SJSA1 (cell line): ENCODE measurements at places on chromosomes 2 and 18. TPM values are rescaled to one million over a fixed set of nuclear protein-coding genes. Genes with fewer than 3 reads are reported as not detected.

DNA sequence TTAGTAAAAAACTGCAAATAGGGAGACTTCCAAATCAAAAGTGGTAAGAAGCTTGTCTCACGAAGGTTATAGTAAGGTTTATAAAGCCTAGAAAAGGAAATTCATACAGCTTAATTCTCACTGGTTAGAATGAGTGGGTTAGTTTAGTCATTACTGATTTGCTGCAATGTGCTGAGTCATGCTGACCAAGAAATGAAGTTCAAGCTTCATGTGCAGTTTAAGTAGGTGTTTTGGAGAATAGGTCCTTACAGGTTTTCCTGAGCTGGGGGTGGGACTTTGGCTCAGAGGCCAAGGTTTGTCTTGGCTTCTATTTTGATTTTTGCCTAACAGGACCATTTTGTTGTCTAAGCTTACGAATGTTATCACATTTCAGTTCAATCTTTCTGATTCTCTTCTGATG lies 15.1 kb downstream of the CLIP4 start:
- peak; percentile 53 for DNase-seq

Gene ADD2
- not detected in 2 replicates for total RNA-seq

- DNase-seq: no peak
These were observed 225.7 kb upstream of the FANCL start for GRCh38 chr2:58466804-58467203.

GRCh38 chr2:10566018-10566417 lies 117.9 kb upstream of the ODC1 start:
- DNase-seq: no peak

- no peak for DNase-seq
These were observed at the start of gene UCN for GRCh38 chr2:27308359-27308881. TSS of gene UCN (minus strand) at chr2:27308445. CDS start at chr2:27307895, 550 bp downstream.

GRCh38 chr2:73000808-73001570 lies 70.5 kb downstream of the SFXN5 start:
- DNase-seq: no peak

DNA sequence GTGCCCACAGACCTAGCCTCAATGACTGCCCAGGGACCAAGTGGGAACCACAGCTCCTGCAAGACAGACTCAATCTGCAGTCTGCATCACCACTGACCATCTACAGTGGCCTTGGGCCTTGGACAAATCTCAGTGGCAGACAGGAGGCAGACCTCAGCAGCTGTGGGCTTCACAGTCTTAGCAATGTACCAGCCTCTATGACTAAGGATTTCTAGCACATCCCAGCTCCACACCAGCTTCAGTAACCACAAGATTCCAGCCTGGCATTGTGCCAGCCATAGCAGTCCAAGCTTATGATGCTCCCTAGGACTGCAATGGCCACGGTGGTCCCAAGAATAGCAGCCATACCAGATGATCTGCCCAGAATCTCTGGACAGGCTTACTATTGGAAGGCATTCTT lies 19.6 kb upstream of the WDR75 start:
- DNase-seq: peak; percentile 75

DNA sequence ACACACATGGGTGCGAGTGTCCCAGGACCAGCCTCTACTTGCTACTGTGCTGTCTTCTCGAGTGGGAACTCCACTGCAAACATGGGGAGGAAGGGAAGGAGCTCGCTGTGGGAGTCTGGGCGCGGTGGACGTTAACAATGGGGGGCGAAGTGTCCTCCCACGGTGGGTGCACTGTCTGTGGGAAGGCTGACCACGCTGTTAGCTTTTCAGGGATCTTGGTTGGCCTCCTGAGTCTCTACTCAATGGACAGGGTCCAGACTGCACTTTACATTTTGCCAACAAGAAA lies 146.7 kb downstream of the MBP start:
- DNase-seq: no peak

GRCh38 chr2:130729322-130730299 lies 741 bp downstream of the GPR148 start:
- DNase-seq: no peak

DNA sequence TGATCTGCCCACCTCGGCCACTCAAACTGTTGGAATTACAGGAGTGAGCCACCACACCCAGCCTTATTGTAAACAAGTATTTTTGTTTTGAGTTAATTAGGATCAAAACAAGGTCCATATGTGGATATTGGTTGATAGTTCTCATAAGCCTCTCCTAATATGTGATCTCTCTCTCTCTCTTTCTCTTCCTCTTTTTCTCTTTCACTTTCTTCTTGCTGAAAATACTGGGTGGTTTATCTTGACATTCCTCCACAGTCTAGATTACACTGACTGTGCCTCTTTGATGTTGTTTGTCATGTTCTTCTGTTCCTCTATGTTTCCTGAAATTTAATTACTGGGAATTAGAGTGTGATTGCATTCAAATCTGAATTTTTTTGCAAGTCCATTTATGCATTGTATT lies 547.5 kb upstream of the NRXN1 start:
- no peak for DNase-seq

DNA sequence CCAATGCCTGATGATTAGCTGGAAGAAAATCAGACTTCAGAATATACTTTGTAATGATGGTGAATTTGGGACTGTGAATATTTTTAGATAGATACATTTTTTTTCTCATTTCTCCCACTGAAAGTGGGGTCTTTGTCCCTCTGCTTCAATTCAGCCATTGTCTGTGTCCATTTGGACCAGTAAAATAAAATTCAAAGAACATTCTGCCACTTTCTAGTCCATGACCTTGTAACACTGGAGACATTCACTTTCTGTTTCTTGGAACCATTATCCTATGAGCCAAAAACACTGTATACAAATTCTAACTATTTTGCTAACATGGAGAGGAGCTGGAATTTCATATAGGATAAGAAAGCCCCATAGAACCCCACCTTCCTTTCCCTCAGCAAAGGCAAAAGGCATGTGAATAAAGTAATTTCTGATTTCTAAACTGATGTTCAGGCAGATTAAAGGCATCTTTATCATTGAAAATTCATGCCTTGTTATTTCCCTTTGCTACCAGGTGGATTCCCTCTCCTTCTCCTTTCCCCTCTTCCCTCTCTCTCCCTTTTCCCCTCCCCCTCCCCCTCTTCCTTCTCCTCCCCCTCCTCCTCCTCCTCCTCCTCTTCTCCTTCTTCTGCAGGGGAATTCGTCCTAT lies 2010.4 kb upstream of the LRRTM1 start:
- no peak for DNase-seq

Gene FAM124B
- not detected in 2 replicates for total RNA-seq

DNA sequence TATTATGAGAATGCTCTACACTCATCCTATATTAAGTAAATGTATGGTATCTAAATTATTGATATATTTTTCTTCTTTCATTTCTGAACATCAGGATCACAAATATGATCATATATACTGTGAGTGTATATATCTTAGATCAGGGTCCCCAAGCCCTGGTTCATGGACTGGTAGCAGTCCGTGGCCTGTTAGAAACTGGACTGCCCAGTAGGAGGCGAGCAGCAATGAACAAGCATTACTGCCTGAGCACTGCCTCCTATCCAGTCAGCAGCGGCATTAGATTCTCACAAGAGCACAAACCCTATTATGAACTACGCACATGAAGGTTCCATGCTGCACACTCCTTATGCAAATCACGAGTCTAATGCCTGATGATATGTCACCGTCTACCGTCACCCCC lies 1247.1 kb upstream of the NXPH2 start:
- DNase-seq: no peak

DNA sequence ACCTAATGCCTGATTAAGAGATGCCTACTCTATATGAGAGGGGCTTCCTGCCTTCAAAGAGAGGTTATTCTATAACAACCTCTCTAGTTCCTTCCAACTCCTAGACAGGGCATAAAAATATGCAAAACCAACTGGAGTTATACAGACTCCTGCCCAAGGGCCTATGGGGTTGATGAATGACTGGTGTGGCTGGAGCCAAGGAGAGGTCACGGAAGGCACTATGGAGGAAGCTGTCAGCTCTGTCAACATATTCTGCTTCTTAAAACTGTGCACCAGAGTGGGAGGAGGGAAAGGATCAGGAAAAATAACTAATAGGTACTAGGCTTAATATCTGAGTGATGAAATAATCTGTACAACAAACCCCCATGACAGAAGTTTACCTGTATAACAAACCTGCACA lies 120.9 kb upstream of the CDC42EP3 start:
- no peak for DNase-seq

GRCh38 chr2:28567061-28567471 lies 71.2 kb downstream of the PLB1 start:
- DNase-seq: no peak

Gene FRZB
- 0.03 TPM in 1 of 2 replicates, not detected in the other for total RNA-seq

- no peak for DNase-seq
These were observed 127.1 kb downstream of the GALR1 start for GRCh38 chr18:77376733-77377094.

- DNase-seq: no peak
These were observed 40.6 kb downstream of the LCLAT1 start for GRCh38 chr2:30487603-30488002.

DNA sequence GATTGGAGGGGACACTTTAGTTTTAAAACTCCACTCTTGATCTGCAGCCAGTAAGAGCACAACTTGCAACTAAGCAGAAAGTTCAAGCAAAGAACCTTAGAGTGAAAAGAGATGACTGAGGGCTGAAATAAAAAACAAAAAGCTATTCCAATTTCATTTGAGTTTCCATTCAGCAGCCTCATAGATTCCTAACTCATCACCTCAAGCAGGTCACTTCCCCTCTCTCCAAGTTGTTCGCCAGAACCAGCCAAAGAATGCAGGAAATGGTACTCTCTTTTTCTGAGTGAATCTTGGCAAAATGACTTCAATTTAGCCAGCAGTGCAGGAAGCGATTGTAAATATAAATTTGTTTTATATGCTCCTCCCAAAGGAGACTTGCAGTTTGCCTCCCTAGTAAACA lies 213.3 kb downstream of the SETBP1 start:
- DNase-seq: no peak

- peak; percentile 50 for DNase-seq
These were observed 5.3 kb upstream of the ITPRID2 start for GRCh38 chr2:181886192-181886591.

- DNase-seq: no peak
These were observed 38.5 kb downstream of the ASAP2 start for GRCh38 chr2:9244985-9245544.

Gene SNTG2
- 6.7 and 8.7 TPM in 2 replicates for total RNA-seq

Gene C2orf80
- not detected in 2 replicates for total RNA-seq

Gene LRRTM4
- not detected in 2 replicates for total RNA-seq

GRCh38 chr2:12107939-12108338 lies 361.5 kb downstream of the LPIN1 start:
- DNase-seq: no peak

Gene CTIF
- total RNA-seq: 48.2 and 91.5 TPM in 2 replicates
